ENCODE measurements at places on chromosomes 13 and 19. TPM values are rescaled to one million over a fixed set of nuclear protein-coding genes. Genes with fewer than 3 reads are reported as not detected.

DNA sequence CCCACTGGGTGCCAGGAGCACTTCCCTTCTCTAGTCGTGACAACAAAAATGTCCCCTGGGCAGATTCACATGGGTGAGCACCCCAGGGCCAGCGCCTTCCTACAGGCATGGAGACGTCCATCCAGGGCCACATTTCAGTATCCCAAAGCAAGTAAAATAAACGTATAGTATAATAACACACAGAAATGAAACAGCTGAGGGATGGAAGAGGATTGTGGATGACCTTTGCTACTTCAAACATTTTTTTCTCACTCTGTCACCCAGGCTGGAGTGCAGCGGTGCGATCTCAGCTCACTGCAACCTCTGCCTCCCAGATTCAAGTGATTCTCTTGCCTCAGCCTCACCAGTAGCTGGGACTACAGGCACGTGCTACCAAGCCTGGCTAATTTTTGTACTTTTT is 28.2 kb downstream of the CILP2 start:
- H3K4me1 ChIP-seq: no peaks in the 10 kb centered on the region
- no peak for DNase-seq
- H3K27me3 ChIP-seq: no peaks in the 10 kb centered on the region

TNNT1 gene
- total RNA-seq: 1.3 TPM

- H3K36me3 ChIP-seq: no peaks in the 10 kb centered on the region
- no peak for DNase-seq
- no peaks in the 10 kb centered on the region for H3K27me3 ChIP-seq
Measured at GRCh38 chr13:80251403-80251802, 89.5 kb downstream of the SPRY2 start.

CNN1 gene
- 1,055 TPM for total RNA-seq
